ENCODE measurements at places on chromosomes 7 and 10. TPM values are rescaled to one million over a fixed set of nuclear protein-coding genes. Genes with fewer than 3 reads are reported as not detected.

Gene TMEM72
- total RNA-seq: not detected

DNA sequence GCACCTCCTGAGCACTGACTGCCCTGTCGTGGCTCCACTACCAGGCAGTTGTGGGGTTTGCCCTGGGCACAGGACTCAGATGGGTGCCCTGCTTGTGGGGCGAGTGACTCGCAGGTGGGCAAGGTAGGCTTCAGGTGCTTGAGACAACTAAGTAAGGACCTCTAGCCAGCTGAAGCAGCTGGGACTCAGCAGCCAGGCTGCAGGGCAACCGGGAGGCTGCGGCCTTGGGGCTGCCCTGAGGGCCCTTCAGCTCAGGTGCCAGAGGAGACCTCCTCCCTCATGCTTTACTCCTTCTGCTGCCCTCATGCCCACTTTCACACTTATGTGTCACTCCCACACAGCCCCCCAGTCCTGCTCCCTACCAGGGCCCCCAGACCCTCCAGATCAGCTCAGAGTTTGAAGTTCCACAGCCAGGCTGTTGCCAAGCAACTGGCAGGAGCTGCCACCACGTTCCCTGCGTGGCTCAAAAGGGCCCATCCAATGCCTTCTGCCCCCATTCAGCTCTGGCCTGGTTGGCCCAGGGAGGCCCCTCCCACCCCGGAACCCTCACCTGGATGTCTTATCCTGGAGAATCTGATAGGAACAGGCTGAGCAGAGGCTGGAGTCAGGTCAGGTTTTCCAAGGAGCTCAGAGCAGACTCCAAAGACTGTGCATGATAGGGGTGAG, 10.0 kb downstream of the TLX1 start:
- H3K36me3 ChIP-seq: no peaks in the 10 kb centered on the region
- peaks cover 94% of the 10 kb centered on the region for H3K27me3 ChIP-seq
- H3K4me1 ChIP-seq: no peaks in the 10 kb centered on the region
- no peak overlapping the region for H3K4me3 ChIP-seq
- DNase-seq: no peak

DNA sequence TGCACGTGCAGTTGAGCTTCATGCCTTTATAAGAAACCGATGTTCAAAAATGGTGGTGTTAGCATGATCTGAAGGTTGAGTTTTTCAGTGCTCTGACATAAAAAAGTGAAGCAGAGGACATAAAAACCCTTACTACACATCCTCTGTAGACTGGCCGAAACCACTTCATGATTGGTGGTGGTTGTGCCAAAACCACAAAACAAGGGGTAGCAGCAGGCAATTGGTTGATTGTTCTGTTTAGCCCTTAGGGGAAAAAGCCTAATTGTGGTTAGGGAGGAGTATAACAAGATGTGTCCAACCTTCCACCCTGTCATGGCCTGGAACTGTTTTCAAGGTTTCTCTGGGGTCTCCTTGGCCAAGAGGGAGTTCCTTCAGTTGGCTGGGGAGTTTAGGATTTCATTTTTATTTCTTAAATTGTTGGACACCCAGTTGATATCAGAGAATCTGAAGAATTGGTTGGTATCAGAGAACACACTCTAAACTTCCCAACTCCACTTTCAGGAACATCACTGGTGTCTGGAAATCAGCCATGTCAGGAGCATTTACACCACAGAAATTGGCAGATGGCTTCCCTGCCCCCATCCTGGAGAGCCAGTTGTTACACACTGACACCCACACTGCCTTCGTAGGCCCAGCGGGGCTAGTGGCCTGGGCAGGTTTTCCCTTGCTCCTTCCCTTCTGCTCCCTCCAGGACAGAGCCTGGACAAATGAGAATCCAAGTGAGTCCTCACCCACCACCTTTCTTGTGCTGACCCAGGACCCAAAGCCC, 18.8 kb downstream of the MRPS24 start:
- H3K36me3 ChIP-seq: no peaks in the 10 kb centered on the region
- DNase-seq: no peak
- no peaks in the 10 kb centered on the region for H3K4me1 ChIP-seq

DNA sequence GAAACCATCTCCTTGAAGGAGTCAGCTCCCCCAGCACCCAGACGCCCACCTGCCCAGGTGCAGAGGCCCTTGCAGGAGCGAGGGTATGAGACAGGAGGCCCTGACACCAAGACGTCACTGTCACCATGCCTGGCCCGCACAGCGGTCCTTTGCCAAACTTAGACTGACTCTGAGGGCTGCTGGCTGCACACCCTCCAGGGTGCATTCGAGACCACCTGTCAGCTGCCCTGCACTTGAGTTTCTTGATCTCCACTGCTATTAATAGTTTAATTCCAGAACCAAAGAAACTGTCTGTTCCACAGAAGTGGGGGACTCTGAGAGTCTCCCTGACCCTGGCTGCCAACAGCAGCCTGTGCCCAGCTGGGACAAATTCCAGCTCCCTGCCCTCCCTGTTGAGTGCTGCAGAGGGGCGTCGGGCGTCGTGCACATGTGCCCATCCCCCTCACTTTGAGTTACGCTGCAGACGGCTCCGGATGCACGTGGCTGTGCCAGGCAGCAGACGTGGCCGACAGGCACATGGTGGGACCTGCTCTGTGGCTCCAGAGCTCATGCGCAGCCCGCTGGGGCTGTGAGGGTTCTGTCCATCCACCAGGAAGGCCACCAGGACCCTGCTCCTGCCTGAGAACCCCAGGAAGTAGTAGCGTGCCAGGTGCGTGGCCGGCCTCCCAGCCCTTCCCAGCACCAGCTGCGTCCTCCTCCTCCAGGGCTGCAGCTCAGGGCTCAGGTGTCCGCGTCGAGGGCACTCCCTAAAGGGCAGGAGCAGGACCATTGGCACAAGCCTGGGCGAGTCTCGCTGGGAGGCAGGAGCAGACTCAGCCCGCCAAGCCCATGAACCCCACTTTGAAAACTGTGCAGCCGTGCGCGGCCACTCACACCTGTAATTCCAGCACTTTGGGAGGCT, 24.8 kb downstream of the ELFN1 start:
- no peak overlapping the region for H3K27ac ChIP-seq
- no peaks in the 10 kb centered on the region for H3K4me1 ChIP-seq
- H3K36me3 ChIP-seq: no peaks in the 10 kb centered on the region
- no peak overlapping the region for H3K4me3 ChIP-seq

Gene STAM
- 20.6 TPM for total RNA-seq

- DNase-seq: no peak
- peaks cover 5% of the 10 kb centered on the region for H3K4me1 ChIP-seq
- H3K36me3 ChIP-seq: no peaks in the 10 kb centered on the region
- H3K4me3 ChIP-seq: no peak overlapping the region
- no peaks in the 10 kb centered on the region for H3K27me3 ChIP-seq
Measured at GRCh38 chr10:110274647-110275046, 30.1 kb downstream of the SMNDC1 start.

Gene XRCC2
- total RNA-seq: 8.5 TPM

Gene ATP6V0E2
- 21.5 TPM for total RNA-seq

DNA sequence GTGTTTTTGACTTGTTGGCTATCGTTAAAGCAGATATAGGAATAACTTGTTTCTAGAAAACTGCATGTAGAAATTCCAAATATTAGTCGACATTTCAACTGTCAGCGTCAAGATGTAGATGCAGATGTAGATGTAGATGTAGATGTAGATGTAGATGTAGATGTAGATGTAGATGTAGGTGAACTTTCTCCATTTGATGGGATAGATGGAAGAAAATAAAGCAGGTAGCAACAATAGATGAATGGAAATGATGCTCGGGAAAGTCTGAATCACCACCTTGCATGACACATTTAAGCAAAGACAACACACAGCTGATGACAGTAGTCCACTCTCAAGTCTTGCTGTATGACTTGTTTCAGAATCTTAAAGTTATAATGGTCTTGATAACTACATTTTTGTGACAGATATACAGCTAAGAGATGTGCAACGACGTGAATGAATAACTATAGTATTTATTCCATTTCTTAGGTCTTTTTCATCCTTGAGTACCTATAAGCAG, 53.5 kb downstream of the SND1 start:
- DNase-seq: no peak
- H3K27me3 ChIP-seq: no peaks in the 10 kb centered on the region
- no peak overlapping the region for H3K27ac ChIP-seq
- H3K4me3 ChIP-seq: no peak overlapping the region

Gene SEMA3D
- 10.3 TPM for total RNA-seq

Measured in endothelial cell of umbilical vein (primary cell).